ENCODE measurements at places on chromosomes 6 and 20.

GRCh38 chr20:50393990-50394561, 116.1 kb upstream of the PTPN1 start:
- no peak for DNase-seq

DNA sequence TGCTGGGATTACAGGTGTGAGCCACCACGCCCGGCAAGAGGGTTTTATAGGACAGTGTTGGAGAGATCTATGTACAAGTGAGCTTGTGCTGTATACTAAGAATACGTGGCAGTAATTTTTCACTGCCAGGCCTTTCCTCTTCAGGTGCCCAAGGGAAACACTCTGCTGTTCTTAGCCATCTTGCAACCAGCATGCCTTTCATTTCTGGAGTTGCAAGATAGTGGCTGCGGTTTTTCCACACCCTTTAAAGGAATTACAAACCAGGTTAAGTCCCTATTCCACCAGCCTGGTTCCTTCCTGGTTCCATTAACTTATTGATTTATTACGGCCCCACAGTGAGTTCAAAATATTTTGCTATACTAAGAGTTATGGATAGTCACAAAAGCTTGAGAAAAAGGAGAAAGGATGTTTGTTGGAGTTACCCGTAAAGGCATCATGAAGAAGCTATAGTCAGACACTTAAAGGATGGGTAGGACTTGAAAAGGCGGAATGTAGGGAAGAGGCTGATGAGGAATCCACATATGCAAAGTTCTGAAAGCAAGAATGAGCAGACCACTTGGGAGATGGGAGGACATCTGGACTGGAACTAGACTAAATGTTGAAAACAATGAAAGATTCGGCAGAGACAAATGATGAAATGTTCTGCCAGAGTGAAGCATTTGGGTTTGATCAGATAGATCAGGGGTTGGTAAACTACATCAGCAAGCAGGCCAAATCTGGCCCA, 61.4 kb upstream of the ASIP start:
- peak; percentile 50 for DNase-seq

GRCh38 chr20:58544891-58545290, 29.7 kb upstream of the APCDD1L start:
- no peak for DNase-seq

- peak; percentile 90 for DNase-seq
Observed at GRCh38 chr20:43895235-43895634, 19.4 kb upstream of the TOX2 start.

GRCh38 chr6:74764486-74764885, 441.4 kb downstream of the COL12A1 start:
- peak; percentile 53 for DNase-seq

DNA sequence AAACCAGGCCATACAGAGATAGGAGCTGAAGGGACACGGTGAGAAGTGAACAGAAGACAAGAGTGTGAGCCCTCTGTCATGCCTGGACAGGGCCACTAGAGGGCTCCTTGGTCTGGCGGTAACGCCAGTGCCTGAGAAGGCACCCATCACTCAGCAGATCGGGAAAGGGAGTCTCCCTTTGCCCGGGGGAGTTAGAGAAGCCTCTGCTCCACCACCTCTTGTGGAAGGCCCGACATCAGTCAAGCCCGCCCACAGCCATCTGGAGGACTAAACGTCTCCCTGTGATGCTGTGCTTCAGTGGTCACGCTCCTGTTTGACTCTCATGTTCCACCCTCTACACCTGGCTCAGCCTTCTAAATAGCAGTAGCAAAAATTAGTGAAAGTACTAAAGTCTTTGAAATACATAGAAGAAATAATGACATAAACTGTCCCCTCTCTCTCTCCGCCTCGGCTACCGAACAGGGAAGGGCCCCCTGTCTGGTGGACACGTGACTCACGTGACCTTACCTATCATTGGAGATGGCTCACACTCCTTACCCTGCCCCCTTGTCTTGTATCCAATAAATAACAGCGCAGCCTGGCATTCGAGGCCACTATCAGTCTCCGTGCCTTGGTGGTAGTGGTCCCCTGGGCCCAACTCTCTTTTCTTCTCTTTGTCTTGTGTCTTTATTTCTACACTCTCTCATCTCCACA, 66.7 kb downstream of the RPP21 start:
- peak; percentile 41 for DNase-seq

- DNase-seq, result peak; percentile 53
Observed at GRCh38 chr6:40550202-40551101, 36.7 kb downstream of the LRFN2 start.

GRCh38 chr20:62030834-62031434, 34.7 kb downstream of the TAF4 start:
- DNase-seq, result no peak

GRCh38 chr6:150702675-150703074, 103.0 kb downstream of the PLEKHG1 start:
- DNase-seq, result no peak

- no peak for DNase-seq
Observed at GRCh38 chr6:15042938-15043337, 202.9 kb upstream of the JARID2 start.

DNA sequence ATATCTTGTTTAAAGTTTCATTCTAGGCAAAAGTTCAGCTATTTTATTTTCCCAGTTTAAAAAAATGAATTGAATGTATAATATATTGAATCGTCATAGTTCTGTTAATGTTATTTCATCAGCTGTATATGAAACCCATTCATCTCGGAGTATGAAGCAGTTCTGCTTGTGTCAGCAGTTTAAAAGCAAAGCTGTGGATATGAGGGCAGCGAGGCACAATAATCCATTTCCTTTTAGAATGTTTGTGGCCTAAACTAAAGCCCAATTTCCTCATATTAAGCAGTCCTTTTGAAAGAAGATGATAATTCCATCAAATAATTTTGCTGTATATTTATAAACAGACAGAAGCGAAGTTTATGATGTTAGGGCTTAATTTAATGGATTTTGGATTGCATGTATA, 300.1 kb downstream of the SAMD5 start:
- DNase-seq, result no peak

GRCh38 chr6:167827583-167828324, 1.0 kb downstream of the AFDN start:
- DNase-seq, result no peak

GRCh38 chr20:5880326-5880725, 70.0 kb downstream of the TRMT6 start:
- no peak for DNase-seq

DNA sequence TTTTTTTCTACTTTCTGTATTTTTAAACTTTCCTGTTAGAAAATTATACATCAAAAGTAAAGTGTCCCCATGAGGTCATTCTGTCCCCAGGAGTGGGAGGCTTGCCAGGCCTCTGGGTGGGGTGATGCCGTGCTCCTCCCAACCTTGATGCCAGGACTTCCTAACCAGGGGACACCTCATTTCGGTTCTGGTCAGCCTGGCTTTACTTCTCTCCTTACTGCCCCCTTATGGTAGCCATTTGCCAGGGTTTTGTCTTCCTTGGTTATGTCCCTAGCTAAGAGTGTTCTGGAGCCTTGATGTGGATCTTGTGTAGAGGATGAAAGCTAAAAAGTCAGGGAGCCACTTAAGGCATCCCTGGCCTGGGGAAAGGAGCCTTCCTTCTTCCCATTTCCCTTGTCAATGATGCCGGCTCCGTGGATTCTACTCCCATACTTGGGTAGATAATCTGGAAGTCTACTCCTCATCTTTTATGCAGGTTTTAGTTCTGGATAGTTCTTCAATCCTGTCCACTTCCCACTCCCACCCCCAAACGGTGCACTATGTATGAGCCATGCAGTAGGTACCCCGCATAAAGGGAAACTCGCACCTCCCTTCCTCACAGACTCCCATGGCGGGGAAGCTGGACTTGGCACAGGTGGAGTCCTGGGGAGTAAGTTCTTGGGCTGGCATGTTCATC, 164.1 kb upstream of the SALL4 start:
- peak; percentile 74 for DNase-seq

GRCh38 chr6:87922196-87922946, 125.3 kb upstream of the SPACA1 start:
- DNase-seq, result no peak

DNA sequence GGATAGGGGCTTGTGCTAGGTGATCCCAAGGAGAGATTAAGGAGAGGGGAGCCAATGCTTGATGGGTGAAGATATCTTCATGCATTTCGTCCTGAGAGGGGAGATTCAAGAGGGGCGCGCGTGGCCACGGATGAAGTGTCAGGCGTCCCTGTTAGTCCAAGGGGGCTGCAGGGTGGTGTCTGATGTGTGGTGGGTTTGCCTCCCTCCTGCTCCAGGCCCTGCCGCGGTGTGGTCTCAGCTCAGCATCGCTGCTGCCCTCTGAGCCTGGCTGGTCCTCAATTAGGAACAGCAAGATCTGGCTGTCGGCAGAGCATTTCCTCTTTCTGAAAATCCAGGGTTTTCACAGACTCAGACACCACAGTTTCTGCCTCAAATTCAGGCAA, 318.0 kb downstream of the THBS2 start:
- DNase-seq, result no peak

- no peak for DNase-seq
Observed at GRCh38 chr6:36243562-36244212, 26.2 kb upstream of the PNPLA1 start.

- DNase-seq, result no peak
Observed at GRCh38 chr20:49361862-49362660, 84.2 kb upstream of the ZNFX1 start.

- DNase-seq, result no peak
Observed at GRCh38 chr6:169092375-169092774, 161.3 kb downstream of the THBS2 start.

DNA sequence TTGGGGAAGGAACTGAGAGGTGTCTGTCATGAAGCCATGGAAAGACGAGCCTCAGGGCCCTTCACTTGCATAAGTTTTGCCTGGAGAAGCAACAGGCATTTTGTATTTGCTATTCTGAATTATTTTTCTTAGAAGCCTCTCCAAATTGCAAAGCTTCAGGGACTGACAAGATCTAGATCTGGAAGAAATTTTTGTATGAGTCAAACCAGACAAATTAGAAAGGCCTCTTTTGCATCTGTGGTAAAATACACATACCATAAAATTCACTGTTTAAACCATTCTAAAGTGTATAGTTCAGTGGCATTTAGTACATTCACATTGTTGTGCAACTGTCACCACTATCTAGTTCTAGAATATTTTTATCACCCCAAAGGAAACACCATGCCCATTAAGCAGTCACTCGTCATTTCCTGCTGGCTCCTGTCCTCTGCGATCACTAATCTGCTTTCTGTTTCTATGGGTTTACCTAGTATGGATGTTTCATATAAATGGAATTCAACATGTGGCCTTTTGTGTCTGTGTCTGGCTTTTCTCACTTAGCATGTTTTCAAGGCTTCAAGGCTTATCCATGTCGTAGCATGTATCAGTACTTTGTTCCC, 269.1 kb downstream of the PHF3 start:
- DNase-seq, result peak; percentile 92

GRCh38 chr6:30323806-30324205, 2.9 kb upstream of the TRIM39 start:
- DNase-seq, result no peak

DNA sequence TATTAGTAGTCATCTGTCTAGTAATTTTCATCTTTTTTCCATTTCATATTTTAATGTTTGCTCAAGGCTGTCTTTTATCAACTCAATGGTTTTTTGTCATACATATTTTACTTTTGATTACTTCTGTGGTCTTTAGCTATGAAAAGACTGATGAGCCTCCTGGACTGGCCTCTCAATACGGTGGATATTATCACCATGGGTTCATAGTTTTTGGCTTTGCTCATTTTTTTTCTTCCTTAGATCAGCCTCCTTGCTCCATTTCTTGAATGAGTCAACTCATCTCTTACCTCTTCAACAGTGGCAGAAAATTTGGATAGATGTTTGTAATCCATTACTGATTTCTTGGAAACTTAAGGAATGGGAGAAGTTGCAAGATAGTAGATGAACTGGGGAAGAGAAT, 80.1 kb upstream of the ELOVL5 start:
- DNase-seq, result peak; percentile 63

- peak; percentile 30 for DNase-seq
Observed at GRCh38 chr20:50260479-50261221, 70.0 kb downstream of the CEBPB start.

- DNase-seq, result peak; percentile 22
Observed at GRCh38 chr6:136371959-136372358, 82.3 kb upstream of the BCLAF1 start.

- no peak for DNase-seq
Observed at GRCh38 chr6:148218542-148219258, 123.9 kb upstream of the SASH1 start.

GRCh38 chr6:32182555-32182981, 1.5 kb downstream of the AGER start:
- no peak for DNase-seq

- peak; percentile 68 for DNase-seq
Observed at GRCh38 chr6:138346302-138347195, 31.2 kb upstream of the SMIM28 start.

- DNase-seq, result no peak
Observed at GRCh38 chr6:56366141-56366852, 118.9 kb upstream of the COL21A1 start.

GRCh38 chr6:128686084-128686483, 165.7 kb upstream of the PTPRK start:
- DNase-seq, result no peak

DNA sequence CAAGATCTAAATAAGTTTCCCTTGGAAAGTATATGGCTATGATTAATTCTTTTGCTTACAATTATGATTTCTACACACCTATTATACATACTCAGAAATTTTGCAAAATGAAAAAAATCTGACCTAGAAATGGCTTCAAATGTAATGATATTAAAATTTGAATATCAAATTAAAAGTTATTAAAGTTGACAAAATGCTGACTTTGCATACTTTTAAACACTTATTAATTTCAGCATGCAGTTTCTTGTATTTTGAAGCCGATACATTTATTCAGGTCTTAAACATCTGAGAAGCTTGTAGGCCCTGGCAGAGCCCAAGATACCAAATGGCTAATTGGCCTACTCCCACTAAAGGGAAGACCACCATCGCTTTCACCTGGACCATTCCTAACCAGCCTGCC, 59.8 kb downstream of the SMLR1 start:
- no peak for DNase-seq

DNA sequence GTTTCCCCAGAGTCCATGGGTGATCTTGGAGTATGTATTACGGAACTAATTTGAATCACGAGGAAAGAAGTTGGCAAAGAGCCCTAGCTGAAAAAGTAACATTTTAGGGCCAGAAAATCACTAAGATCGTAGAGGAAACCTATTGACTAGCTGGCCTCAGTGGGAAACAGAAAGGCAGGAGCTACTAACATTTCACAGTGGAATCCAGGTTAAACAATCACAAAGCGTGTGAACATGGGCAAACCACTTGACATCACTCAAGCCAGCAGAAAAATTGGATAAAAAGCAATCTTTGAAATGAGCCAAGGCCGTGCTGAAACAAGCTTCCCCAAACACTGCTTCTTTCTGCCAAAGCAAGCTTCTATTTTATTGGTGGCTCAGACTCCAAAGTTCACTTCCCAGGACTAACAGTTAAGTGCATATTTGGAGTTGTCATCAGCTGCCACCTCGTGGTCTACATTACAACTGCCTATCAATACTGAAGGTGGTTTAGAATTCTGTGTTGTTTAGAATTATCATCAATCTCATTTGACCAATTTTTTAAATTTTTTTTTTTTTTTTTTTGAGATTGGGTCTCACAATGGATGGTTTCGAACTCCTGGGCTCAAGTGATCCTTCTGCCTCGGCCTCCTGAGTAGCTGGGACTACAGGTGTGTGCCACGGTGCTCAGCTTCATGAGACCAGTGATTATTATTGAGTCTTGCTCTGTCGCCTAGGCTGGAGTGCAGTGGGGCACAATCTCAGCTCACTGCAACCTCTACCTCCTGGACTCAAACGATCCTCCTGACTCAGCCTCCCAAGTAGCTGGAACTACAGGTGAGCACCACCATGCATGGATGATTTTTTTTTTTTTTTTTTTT, 10.6 kb downstream of the RPS10 start:
- peak; percentile 60 for DNase-seq

All from fibroblast of upper back skin (primary cell).